Activated naive CD4-positive, alpha-beta T cell treated with anti-CD3 and anti-CD28 coated beads for 36 hours (primary cell): ENCODE measurements at places on chromosomes 13 and 19.

- no peak for DNase-seq
These were observed 27.2 kb downstream of the EPN1 start for GRCh38 chr19:55702131-55702627.

DNA sequence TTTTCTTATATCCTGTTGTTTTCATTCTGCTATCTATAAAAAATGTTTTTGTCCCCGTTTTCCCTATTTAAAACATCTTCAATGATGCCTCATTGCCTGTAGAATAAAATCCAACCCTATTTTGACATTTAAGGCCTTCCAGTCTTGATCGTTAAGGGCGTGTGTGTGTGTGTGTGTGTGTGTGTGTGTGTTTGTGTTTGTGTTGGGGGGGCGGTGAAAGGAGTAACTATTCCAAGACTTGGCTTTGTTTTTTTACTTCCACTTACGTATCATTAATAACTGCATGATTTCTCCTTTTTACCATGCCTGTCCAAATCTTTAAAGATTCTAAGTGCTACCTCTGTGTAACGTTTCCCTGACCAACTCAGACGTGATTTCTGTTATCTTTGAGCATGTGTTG is 784 bp downstream of the PIBF1 start:
- no peak for DNase-seq

GRCh38 chr19:53195265-53195903 is 2.2 kb upstream of the ZNF665 start:
- peak; percentile 88 for DNase-seq

- DNase-seq = peak; percentile 41
These were observed 968.8 kb downstream of the TUBA3C start for GRCh38 chr13:18212873-18213272.

DNA sequence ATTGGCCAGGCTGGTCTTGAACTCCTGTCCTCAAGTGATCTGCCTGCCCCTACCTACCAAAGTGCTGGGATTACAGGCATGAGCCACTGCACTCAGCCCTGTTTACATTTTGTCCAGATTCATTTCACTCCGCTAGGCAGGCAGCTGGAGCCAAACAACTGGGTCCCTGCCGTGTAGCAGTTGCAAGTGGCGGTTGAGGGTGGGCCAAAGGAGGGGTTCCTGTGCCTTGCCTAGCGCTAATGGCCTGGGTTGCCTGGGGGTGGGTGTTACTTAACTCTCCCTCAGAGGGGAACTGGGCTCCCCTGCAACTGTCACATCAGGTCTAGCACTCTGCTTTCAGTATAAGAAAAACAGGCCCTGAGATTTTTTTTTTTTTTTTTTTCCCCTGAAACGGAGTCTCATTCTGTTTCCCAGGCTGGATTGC is 7.4 kb downstream of the ACP5 start:
- no peak for DNase-seq

- DNase-seq = no peak
These were observed 313.5 kb downstream of the SLC7A1 start for GRCh38 chr13:29281932-29282495.

DNA sequence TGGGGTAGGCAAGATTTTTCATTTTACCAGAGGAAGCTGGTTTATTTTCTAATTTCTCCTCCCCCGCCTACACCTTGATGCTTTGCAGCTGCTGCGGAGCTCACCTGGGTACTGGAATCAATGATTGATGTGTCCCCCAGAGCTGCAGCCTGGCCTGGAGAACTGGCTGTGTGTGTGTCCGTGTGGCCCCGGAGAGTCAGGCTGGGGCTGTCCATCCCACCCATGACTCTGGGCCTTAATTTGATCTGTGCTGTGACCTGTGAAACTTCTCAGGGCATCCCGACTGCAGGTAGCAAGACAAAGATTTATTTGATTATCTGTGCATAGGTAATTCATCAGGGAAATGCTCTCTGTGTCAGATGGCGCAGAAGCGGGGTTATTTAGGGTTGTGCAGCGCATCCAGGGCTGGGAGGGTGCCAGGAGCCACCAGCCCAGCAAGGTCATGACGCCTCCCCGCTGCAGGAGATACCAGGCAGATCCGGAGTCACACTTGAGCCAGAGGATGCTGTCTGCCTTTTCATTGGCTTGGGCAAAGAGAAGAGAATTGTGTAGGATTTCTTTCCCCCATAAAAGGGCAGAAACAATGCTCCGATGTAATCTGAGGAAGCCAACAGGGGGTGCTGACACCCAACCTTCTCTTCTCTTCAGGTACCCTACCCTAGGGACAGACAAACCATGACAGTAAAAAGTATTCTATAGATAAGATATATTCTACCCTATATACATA is 346.6 kb downstream of the TSHZ3 start:
- DNase-seq = no peak

DNA sequence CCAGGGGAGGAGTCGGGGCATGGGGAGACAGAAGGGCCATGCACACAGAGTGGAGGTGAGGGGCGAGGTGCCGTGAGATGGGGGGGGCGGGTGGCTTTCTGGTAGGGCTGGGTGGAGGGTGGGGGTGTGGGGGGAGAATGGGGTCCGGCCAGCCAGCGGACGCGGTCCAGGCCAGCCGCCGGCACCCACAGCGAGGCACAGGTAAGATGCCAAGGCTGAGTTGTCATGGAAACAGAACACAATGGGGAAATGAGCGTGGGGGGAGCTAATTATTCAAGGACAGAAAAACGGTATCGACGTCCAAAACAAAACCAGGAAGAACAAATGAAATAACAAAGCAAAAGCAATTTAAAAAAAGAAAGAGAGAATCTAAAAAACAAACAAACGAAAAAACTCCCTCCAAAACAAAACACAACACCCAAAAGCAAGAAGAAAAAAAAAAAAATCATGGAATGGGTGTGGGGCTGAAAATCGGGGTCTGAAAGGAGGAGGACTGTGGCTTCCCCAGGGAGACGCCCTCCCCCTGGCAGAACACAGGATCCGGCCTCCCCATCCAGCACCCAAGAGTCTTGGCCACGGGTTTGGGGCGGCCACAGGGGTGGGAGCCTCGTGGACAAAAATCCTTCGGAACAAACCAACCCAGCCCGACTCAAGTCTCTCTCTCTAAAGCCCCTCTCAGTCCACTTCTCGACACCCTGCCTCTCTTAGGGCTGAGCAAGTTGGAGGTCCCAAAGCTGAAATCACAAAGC is 92.5 kb downstream of the PTPRS start:
- DNase-seq = no peak

DNA sequence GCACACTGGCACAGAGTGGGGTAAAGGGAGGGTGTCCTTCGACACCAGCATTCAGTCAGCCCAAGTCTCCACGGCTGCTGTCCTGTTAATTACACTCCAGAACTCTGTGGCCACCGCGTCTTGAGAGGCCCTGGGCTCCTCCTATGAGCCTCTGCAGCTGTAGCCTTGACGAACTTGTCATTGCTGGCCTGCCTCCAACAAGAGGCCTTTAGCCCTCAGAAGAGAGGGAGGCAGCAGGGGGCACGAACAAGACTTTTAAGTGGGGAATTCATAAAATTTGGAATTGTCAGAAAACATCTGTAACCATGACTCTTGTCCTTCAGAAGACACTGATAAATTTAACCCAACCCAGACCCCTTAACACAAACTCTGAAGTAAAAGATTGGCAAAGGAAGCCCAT is 241.9 kb downstream of the UQCRFS1 start:
- DNase-seq = no peak

- DNase-seq = peak; percentile 91
These were observed 5.3 kb upstream of the CEACAM21 start for GRCh38 chr19:41570639-41571112.

DNA sequence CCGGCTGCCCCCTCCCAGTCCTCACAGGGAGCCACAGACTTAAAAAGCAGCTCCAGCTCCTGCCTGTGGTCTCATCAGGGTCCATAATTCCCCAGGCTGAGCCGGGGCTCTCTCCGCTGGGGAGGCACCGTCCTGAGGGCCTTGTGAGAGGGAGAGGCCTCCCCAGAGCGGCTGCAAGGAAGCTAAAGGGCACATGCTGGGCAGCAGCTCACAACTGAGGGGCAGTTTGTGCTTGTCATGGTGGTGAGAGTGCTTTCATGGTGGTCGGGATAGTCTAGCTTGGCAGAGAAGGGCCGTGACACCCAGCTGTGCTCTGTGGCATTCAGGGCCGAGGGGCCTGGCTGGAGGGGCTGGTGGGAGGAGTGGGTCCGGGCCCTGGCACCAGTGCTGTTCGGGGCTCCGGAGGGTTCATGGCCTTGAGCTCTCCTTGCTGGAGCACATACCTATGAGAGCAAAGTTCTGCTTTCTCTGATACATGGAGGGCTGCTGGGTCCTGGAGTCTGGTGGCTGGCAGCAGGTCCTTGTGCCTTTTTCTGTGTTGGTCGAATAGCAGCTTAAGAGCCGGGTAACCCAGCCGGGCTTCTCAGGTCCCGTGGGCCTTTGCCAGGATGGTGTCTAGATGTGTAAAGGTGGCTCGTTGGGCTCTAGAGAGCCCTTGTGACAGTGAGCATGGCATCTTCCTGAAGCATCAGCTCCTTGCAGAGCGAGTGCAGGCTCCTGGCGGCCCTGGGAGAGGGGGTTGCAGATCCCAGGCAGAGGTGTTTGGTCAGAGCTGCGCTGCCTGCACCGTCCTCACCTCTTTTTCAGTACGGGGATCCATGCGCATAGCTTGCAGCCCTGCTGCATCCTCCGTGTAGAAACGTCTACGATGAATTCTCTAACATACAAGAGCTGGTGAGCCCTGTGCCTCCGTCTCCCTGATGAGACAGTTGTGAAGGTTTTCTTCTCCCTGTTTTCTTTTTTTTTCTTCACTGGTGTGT is 8.8 kb downstream of the UPF1 start:
- DNase-seq = no peak

GRCh38 chr13:36453516-36453915 is 21.2 kb downstream of the CCNA1 start:
- DNase-seq = no peak

DNA sequence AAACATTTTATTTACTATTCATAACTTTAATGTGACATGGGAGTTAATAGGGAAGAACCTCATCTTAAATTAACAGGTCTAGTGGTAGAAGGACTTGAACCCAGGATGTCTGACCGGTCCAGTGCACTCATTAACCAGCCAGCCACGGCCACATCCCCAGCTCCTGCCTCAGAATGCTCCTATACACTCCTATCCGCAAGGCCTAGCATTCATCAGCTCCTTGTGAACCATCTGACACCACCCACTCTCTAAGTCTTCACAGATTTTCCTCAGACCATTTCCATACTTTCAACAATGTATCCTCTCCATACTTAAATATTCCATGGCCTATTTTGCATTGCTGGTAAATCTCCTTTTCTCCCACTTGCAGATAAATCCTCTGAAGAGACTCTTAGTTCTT is 98.3 kb downstream of the KLF12 start:
- DNase-seq = no peak

DNA sequence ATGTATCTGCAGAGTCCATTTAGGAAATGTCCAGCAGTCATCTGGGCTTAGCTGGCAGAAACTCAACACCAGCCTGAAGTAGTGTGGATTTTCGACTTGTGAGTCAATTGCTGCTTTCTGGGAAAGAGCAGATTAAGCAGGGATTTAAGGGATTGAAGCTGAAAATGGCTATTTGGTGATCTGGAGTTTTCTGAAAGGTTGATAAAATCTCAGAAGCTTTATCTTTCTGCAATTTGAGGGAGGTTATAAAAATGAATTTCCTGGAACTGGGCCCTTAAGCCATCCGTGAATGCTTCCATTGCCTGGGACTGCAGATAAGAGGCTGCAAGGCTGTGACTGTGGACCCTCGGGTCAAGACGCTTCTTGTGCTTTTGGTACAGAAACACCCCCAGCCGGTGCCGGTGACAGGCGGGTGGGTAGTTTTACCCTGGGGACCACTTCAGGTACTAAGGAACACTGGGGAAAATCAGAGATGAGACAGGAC is 61.5 kb downstream of the COL4A1 start:
- DNase-seq = no peak

DNA sequence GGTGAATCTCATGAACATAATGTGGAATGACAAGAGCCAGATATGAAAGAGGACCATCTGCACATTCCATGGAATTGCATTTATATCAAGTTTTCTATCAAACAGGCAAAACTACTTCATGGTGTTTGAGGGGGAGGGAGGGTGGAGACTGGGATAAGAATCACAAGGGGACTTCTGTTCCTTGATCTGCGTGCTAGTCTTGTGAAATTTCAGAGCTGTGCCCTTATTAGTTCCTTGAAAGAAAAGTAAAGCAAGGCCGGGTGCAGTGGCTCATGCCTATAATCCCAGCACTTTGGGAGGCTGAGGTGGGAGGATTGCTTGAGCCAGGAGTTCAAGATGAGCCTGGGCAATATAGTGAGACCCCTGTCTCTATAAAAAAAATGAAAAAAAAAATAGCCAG is 30.2 kb upstream of the CEBPG start:
- DNase-seq = no peak

DNA sequence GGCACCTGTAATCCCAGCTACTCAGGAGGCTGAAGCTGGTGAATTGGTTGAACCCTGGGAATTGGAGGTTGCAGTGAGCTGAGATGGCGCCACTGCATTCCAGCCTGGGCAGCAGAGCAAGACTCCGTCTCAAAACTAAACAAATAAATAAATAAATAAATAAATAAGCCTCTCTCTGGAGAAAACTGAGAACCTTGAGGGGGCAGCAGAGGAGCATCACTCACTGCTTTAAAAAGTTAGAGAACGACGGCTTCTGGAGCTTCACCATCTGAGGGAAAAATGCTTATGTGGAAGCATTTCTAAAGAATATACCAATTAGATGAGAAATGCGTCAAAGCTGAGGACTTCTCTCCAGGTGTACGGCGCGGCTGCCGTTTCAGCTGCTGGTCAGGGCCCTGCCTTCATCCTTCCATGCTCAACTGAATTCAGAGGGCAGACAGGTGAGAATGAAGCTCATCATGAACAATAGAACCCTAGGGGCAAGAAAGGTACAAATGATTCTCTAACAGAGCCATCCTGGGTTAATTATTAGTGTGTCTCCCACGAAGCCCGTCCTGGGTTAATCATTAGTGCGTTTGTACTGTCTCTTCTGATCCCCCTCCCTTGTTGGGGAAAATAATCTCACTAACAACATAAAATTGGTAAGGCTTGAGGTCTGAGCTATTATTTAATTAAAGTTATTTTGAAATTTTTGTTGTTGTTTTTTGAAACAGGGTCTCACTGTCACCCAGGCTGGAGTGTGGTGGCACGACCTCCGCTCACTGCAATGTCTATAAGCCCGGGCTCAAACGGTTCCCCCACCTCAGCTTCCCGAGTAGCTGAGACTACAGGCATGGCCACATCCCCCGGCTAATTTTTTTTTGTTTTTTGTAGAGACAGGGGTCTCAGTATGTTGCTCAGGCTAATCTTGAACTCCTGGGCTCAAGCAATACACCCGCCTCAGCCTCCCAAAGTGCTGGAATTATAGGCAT is 80.1 kb downstream of the IPO5 start:
- DNase-seq = no peak

GRCh38 chr19:46073268-46073922 is 32.6 kb upstream of the IGFL4 start:
- no peak for DNase-seq

DNA sequence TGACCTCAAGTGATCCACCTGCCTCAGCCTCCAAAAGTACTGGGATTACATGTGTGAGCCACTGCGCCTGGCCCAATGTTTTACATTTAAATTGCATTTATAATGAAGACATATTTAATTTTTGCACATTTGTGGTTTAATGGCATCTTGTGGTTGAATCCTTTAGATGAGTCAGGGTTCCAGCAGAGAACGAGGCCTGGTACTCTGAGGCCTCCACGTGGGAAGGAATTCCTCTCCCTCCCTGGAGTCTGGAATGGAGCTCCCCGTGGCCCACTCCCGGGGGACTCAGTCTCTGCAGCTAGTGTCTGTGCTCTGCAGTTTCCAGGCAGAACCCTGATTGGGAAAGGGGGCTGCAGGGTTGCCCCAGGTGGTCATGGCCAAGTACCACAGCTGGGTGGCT is 24.2 kb downstream of the ZFR2 start:
- no peak for DNase-seq

- DNase-seq = no peak
These were observed 44.8 kb upstream of the ALOX5AP start for GRCh38 chr13:30690282-30691188.

GRCh38 chr13:66397133-66397532 is 833.0 kb downstream of the PCDH9 start:
- no peak for DNase-seq
